ENCODE measurements at places on chromosomes 1 and 21. TPM values are rescaled to one million over a fixed set of nuclear protein-coding genes. Genes with fewer than 3 reads are reported as not detected.

GRCh38 chr1:25435397-25436108, 4.9 kb downstream of the MACO1 start:
- no peak for DNase-seq

DNA sequence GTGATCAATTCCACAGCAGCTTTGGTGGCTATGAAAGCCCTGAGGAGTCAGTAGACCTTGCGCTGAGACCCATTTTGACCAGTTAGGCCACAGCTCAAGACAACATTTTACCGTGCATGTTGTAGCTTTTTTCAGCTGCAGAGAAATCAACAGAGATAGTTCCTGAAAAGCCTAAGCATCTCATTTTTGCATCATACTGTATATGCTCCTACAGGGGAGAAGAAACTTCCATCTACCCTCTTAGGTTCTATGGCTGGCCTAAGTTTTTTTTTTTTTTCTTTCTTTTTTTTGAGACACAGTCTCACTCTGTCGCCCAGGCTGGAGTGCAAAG, 24.8 kb upstream of the EYA3 start:
- DNase-seq, result no peak

- no peak for DNase-seq
Measured at GRCh38 chr21:44991538-44992483, 52.0 kb downstream of the SLX9 start.

DNA sequence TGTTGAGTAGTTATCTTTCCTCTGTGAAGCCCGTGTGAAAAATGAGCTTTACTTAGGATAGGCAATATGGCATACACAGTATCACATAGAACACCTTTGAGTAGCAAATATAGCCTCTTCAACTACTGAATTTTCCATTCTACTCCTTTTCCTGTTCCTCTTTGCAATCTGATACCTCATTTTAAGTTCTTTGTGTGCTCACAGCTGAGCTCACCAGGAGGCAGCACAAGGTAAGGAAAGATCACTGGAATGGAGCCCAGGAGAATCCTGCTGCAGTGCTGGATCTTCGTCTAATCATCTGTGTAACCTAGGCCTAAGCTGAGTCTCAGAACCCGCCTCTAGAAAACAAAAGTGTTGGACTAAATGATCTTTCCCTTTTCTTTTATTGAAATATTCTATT, 171.0 kb downstream of the LRRC40 start:
- DNase-seq, result peak; percentile 64

GRCh38 chr1:15160626-15161025, 7.1 kb downstream of the TMEM51 start:
- no peak for DNase-seq

DNA sequence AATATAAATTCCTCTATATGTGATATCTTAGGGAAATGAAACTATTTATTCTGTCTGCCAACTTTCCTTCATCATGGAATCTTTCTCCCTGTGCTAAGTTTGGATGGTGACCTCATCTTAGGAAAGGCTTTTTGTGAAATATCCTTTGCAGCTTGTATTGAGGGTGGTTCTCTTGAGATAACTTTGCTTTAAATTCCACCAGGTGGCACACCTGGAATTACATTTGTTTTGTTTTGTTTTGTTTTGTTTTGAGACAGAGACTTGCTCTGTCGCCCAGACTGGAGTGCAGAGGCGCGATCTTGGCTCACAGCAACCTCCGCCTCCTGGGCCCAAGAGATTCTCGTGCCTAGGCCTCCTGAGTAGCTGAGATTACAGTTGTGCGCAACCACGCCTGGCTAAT, 7.6 kb upstream of the CD1A start:
- no peak for DNase-seq

DNA sequence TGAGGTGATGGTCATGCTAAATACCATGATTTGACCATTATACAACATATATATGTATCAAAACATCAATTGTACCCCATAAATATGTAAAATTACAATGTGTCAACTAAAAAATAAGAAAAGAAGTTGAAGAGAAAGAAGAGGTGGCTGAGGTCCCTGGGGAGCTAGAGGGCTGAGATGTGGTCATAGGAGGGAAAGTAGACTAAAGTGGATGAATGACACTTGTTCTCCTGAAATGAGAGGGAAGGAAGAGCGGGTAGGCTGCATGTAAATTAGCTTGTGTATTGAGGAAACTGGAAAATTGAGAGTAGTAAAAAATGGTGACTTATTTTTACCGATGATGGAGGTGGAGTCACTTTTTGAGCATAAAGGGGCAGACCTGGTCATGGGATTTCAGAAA, 117.0 kb downstream of the ST6GALNAC3 start:
- no peak for DNase-seq

DNA sequence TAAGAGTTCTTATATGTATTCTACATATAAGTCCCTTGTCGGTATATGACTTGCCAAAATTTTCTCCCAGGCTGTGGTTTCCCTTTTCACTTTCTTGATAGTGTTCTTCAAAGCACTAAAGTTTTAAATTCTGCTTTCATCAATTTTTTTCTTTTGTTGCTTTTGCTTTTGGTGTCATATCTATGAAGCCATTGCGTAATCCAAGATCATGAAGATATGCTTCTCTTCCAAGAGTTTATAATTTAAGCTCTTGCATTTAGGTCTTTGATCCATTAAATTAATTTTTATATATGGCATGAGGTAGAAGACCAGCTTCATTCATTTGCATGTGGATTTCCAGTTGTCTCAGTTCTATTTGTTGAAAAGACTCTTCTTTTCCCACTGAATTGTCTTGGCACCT, 22.2 kb downstream of the DESI2 start:
- DNase-seq, result no peak

- DNase-seq, result no peak
Measured at GRCh38 chr1:110420874-110421793, 13.6 kb upstream of the LAMTOR5 start.

DNA sequence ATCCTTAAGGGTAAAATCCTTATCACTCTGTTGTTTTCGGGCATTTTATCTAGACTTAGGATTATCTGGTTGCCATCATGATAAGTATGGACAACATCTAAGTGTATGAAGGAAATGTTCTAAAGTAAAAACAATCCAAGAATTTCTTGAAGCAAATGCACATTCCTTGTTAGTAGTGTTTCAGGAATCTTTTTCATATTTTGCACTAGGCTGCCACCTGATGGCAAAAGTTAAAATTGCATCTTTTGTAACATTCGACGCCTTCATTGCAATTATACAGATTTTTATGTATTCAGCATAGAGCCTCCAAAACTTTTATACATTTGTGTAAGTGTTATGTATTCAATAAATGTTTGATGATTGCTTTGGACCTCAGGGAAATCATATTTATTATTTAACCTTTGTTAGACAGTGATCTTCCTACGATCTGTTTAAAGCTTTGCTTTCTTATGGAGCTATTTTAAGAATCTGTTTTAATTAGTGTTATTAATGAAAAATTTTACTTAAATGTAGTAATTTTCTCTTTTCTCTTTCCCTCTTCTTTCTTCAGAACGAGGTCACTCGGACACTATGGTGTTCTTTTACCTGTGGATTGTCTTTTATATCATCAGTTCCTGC, 49.4 kb upstream of the KIAA1614 start:
- DNase-seq, result peak; percentile 30

- no peak for DNase-seq
Measured at GRCh38 chr1:185419718-185420117, 102.7 kb upstream of the IVNS1ABP start.

DNA sequence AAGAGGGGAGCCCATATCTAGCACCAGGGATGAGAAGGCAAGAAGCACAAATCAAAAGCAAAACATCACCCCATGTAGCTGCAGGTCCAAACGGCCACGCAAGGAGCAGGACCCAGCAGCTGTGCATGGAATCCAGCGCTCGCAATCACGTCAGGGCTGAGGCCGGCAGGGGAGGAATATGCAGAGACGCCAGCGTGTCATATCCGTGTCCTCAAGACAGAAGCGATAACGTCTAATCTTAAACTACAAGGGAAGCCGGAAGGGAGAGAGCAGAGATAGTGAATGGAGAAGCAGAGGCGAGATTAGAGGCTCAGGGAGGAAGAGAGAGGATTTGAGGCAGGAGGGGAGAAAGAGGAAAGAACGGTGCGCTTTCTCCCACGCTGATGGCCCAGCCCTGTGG, 39.1 kb downstream of the FBXO2 start:
- no peak for DNase-seq

RXFP4 gene
- total RNA-seq, result not detected

C1QB gene
- not detected for total RNA-seq

CD101 gene
- total RNA-seq, result 0.12 TPM

WNT4 gene
- not detected for total RNA-seq

CLDN19 gene
- total RNA-seq, result not detected

HFM1 gene
- total RNA-seq, result not detected
